DMS 273 treated with DMSO at 0.1 percent for 48 hours (cell line): ENCODE measurements at places on chromosomes 3 and 15.
A peak's percentile ranks its signal among the peaks of the same experiment; 100 is the strongest.

- no peak for DNase-seq
Measured at GRCh38 chr3:127755305-127755681, 67.0 kb downstream of the MGLL start.

DNA sequence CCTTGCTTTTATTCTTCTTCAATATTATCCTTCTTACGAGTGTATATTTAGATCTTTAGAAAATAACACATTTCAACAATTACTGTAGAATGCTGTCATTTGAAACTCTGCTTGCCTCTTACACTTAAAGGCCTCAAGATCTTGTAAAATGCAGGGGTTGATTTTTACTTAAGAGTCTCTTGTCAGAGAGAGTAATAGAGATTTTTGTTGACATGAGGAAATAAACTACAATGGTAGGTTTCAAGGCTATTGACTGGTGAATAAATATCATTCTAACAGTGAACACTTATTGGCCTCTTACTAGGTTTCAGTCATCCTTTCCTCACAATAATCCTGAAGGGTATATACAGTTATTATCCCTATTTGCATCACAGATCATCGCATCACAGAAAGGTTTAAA, 344.6 kb downstream of the GBE1 start:
- no peak for DNase-seq

GRCh38 chr3:49470714-49471420, 800 bp downstream of the DAG1 start:
- DNase-seq = no peak

DNA sequence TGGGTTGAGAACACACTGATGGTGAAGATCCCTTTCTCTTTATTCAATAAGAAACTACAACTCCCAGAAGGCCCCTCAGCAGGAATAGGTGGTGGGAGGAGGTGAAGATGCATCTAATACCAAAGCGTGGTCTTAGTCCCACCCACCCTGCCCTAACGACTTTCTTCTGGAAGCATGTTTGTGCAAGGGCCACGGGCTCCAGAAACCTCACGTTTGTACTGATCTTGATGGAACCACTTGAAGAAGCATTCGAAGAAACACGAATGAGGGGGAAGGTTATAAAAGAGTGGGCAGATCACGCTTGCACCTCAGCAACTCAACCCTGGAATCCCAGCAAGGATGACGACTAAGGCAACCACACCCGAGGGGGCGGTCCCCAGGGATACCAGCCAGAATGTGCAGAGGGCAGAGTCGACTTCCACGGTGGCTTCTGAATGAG, 10.6 kb upstream of the SLC25A36 start:
- no peak for DNase-seq

GRCh38 chr3:32336113-32336498, 55.5 kb upstream of the CMTM7 start:
- DNase-seq = no peak

- no peak for DNase-seq
Measured at GRCh38 chr15:59420986-59421618, 16.9 kb upstream of the FAM81A start.

GRCh38 chr3:21779909-21780308, 28.9 kb upstream of the ZNF385D start:
- DNase-seq = no peak

GRCh38 chr3:190119461-190120268, 1.0 kb downstream of the P3H2 start:
- no peak for DNase-seq

GRCh38 chr15:49982584-49982983, 136.4 kb downstream of the ATP8B4 start:
- no peak for DNase-seq

GRCh38 chr3:137097852-137098251, 140.1 kb downstream of the IL20RB start:
- DNase-seq = no peak

DNA sequence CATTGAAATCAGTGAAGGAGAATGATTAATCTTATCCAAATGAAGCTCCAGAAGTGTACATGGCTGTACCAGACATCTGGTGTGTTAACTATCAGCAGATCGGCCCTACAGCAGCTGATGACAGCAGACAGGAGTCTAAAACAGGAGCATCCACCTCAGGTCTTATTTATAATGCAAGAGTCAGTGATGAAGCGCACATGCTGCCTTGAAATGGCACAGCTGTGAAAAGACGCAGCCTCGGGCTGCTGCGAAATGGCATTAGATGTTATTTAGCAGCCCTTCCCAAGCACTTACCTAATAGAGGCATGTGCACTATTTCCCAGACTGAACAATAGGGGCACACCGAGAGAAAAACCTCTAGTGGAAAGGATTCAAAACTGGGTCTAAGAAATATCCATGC, 472.3 kb upstream of the CBLB start:
- DNase-seq = peak; percentile 87

DNA sequence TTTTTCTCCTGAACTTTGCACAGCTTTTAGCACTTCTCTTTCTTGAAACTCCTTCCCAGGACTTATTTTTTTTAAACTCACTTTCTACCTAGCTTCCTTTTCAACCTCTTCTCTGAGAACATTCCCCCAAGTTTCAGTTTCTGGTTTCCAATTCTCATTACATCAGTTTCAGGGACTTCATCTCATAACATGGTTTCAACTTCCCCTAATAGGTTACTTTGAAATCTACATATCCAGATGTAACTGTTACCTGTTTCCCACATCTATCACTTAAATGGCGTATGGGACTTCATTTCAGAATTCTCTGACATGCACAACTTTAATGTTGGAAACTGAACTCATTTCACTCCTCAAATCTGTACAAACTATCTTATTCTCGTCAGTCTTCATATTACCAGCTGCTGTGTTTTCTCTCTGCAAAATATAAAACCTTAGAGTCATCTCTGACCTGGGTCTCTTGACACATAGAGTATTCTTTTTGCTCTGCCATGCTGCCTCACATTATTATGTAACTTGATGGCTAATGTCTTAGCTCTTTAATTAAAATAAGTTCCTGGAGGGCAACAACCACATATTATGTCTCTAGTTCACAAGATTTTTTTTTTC, 58.4 kb downstream of the NME9 start:
- DNase-seq = no peak

- DNase-seq = peak; percentile 88
Measured at GRCh38 chr3:131082871-131083863, 56.5 kb downstream of the NEK11 start.

DNA sequence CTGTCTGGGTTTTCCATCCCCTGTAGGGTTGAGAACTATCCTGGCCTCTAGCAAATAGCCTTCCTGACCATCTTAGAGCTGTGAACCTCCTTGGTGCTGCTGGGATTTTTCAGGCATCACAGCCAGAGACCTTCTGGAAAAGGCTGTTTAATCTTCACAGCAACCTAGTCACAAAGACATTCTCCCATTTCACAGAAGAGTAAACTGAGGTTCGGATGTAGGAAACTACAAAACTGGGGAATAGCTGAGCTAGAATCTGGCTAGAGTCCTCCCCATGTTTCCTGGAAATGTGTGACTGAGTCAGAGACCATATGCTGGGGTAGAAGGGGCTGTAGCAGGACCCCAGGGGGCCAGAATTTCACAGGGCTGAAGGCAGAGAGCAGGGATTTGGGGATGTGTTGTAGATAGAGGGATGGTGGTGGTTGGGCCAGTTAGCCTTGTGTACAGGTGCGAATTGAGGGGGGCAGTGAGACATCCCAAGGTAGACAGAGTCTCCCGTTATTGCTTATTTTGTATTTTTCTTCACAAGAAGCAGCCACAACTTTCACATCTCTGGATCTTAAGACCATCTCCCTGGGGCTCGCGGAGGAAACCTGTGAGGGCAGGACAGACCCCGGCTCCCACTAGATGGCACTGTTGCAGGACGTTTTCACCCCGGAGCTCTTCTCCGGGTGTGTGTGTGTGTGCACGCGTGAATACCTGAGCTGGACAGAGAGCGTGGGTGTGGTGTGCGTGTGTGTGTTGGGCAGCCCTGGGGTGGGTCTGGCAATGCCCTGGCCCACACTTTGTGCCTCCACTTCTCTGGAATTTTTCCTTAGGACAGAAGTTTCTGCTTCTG, 66.9 kb upstream of the PRR23C start:
- no peak for DNase-seq

DNA sequence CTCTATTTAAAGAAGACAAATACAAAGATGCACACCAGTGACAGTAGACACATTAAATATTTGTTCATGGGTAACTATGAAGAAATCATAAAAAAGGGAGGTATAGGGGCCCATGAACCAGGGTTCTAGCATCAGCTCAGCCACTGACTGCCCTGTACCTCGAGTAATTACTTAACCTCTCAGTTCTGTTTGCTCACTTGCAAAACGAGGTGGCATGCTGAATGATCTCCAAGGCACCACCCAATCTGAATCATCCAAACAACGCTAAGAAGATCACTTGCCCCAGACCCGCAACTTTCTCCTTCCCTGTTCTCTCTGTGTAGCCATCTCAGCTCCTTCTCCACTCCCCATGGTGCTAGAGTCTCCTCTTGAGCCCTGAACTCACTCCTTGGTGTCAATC, 374.7 kb downstream of the VPS13C start:
- DNase-seq = no peak

DNA sequence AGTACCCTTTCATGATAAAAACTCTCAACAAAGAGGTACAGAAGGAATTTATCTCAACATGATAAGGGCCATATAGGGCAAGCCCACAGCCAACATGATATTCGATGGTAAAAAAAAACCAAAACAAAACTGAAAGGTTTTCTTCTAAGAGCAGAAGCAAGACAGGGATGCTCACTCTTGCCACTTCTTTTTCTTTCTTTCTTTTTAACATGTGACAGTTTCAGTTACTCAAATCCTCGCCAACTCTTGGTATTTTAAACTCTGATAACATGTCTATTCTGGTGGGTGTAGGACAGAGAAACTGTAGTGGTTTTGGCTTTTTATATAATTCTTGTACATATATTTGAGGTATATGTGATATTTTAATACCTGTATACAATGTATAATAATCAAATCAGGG, 74.0 kb upstream of the NMNAT3 start:
- no peak for DNase-seq

DNA sequence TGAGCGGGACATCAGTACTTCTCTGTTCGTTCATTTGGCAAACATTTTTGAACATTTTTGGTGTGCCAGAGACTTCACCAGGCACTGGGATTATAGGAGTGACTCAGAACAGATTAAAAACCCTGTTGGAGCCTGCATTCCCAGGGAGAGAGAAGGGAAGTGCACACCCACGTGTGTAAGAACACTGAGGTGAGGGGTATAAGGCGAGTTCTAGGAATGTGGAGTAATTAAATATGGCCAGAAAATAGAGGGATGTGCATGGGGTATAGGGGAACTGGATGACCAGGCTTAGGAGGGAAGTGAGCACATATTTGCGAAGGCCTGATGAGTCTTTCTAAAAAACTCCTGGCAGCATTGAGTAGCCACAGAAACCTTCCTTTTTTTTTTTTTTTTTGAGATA, 401.2 kb upstream of the C2CD4B start:
- no peak for DNase-seq
